ENCODE measurements at places on chromosomes 13 and 19. TPM values are rescaled to one million over a fixed set of nuclear protein-coding genes. Genes with fewer than 3 reads are reported as not detected.

DNA sequence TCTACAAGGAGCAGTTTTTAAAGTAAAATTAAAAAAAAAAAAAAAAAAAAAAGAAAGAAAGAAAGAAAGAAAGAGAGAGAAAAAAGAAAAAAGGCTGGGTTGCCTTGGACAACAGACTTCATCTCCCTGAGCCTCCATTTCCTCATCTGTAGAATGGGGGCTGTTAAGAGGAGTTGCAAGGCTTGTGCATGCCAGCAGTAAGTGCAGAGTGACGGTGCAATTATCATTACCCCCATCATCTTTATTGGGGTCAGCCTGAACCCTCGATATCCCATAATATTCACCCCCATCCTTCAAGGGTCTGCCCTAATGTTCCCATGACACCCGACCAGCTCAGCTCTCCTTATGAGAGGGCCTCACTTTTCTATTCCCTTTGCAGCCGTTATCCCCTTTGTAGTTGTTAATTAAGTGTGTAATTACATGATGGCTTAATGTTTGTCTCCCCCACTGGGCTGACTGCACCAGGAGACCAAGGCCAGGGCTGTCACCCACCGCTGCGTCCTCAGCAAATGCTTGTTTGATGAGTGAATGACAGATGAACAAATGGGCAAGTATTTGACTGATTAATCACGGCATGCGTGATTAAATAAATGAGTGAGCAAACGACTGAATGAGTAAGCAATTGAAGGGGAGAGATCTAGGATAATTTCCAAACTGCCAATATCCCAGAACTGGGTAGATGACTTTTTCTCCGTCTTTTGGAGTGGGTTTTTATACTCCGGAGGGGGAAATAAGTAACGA, 10.1 kb downstream of the FOSB start:
- DNase-seq: peak; percentile 75

GRCh38 chr13:110173247-110173818, 133.6 kb downstream of the COL4A1 start:
- DNase-seq: no peak

The C13orf42 gene
- total RNA-seq: not detected

DNA sequence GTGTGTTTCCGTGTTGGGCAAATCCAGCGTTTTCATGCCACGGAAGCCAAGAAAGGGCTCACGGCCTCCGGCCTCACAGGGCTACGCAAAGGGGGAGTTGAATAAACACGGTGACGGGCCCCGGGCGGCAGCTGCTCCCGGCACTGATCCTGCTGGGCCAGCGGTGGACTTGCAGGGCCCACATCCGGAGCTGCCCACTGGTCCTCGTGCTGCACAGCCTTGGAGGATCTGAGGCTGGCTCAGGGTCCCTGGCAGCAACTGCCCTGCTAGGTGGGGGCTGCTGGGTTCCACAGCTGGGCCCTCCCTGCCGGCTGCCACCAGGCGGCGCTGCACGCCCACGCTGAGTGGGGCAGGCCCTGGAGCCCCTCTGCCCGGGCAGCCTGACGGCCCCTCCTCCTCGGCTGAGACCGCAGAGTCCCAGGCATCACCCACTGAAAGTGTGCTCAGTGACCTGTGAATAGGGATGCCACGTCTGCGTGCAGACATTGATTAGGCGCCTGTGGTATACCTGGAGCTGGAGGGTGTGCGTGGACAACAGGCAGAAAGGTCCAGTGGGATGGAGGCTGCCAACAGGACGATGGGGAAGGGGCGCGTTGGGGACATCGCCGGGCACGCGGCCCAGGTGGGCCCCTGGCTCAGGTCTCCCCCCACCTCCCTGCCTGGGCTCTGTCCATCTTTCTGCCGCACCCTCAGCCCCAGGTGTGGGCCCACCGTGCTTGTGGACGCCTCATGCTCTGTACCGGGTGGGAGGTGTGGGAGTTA, 5.3 kb upstream of the HCN2 start:
- peak; percentile 33 for DNase-seq

- no peak for DNase-seq
Observed at GRCh38 chr19:37975071-37975470, 68.1 kb downstream of the SIPA1L3 start.

DNA sequence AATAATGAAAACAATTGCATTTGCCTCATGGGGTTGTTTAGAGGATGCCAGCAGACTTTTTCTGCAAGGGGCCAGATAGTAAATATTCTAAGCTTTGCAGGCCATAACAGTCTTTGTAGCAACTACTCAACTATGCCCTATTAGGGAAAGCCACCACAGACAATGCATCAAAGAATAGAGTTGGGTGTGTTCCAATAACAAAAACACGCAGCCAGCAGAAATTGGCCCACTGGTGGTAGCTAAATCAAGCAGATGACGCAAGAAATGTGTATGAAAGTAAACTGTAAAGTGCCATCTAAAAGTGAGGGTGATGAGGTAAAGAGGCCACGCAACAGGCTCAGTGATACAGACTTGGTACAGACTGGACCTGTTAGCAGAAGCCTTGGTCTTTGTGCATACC, 75.2 kb upstream of the SIAH3 start:
- DNase-seq: no peak

The TMC4 gene
- not detected for total RNA-seq

- no peak for DNase-seq
Observed at GRCh38 chr13:58587183-58587582, 955.6 kb downstream of the PCDH17 start.

The WBP4 gene
- 15.7 TPM for total RNA-seq

GRCh38 chr19:41616792-41617621, 9.9 kb downstream of the CEACAM4 start:
- peak; percentile 9 for DNase-seq

DNA sequence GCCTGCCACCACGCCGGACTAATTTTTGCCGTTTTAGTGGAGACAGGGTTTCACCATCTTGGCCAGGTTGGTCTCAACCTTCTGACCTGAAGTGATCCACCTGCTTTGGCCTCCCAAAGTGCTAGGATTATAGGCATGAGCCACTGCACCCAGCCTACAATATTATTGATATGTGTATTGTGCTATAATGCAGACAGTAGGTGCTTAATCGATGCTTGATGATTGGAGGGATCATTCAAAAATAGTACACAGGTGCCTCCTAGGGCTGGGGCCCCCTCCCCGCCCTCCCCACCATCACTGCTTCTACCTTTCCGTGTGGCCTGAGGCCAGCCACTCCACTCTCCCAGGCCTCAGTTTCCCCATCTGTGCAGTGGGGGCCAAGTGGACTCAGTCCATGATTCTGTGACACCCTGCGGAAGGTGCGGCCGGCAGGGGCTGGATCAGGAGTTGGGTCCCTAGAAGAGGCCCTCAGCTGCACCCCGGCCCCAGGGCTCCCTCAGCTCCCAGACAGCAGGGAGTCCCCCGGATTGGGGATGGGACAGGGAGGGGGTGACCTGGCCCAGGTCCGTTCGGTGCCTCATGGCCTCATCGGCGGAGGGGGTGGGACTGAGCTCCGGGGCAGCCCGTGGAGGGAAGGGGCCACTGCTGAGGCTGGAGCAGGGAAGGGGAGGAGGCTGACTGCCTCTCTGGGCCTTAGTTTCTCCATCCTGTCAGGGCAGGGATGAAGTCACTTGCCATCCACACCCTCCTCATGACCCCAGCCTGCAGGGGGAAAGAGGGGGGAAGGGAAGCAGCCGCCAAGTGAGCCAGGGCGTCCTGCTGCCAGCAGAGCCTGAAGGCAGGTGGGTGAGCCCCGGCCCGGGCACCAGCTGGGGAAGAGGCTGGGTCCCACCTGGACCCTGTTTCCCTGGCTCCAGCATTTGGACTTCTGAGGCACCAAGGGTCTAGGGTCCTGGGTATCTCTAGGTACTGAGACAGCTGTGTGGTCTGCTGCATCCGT, 1.2 kb downstream of the ADAMTSL5 start:
- no peak for DNase-seq

DNA sequence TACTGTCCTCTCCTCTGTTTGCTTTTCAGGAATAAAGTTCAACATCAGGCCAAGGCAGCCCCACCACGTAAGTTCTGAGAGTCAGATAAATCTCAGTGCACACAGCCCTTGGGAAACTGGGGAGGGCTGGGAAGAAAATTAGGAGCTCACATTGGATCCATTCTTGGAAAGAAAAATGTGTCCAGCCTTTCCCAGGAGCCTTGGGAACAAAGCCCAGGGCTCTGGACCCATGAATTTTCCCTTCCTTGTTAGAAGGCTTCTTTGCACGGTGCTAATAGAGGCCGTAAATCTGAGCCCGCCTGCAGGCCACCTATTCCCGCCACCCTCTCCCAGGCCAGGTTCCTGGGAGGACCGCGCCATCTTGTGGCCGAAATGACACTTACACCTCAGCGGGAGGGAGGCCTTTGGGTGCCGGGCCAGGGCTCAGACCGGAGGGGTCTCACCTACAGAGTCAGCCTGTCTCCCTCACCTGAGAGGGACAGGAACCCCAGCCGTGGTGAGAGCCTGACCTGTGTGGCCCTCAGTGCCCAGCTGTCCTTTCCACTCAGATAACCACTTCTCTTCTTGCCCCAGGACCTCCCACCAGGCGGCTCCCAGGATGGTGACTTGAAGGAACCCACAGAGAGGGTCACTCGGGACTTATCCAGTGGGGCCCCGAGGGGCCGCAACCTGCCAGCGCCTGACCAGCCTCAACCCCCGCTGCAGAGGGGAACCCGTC, 25.1 kb upstream of the KCTD15 start:
- peak; percentile 46 for DNase-seq

- no peak for DNase-seq
Observed at GRCh38 chr19:39780894-39781293, 2.2 kb downstream of the LEUTX start.

- no peak for DNase-seq
Observed at GRCh38 chr13:28316836-28317235, 178.1 kb downstream of the FLT1 start.

The KLK4 gene
- total RNA-seq: not detected

The IQCN gene
- total RNA-seq: 0.05 TPM

The LPAR6 gene
- not detected for total RNA-seq

The IL11 gene
- 0.95 TPM for total RNA-seq

The BEST2 gene
- 0.30 TPM for total RNA-seq

GRCh38 chr19:13813147-13813546, 17.9 kb downstream of the ZSWIM4 start:
- DNase-seq: no peak

GRCh38 chr19:49592486-49593232, 1.7 kb downstream of the PRR12 start:
- DNase-seq: no peak

DNA sequence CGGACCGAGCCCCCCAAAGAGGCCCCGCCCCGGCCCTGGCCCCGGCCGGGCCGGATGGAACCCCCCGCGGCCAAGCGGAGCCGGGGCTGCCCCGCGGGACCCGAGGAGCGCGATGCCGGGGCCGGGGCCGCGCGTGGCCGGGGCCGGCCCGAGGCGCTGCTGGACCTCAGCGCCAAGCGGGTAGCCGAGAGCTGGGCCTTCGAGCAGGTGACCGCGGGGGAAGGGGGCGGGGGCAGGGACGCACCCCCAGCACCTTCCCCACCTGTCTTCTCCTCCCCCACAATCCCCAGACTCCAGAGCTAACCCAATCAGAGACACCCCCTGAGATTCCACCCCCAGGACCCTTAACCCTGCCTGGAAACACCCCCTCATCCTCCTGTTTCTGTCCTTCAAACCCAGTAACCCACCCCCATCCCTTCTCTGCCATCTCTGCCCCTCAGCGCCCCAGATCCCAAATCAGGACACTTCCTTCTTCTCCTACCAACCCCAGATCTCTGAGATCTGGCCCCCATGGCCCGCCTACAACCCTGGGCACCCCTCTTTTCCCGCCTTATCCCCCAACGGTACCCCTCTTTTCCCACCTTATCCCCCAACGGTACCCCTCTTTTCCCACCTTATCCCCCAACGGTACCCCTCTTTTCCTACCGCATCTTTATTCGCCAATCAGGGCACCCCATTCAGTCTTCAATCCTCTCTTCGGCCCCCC, 505 bp downstream of the ZSWIM4 start:
- peak; percentile 49 for DNase-seq

The MUC16 gene
- not detected for total RNA-seq

DNA sequence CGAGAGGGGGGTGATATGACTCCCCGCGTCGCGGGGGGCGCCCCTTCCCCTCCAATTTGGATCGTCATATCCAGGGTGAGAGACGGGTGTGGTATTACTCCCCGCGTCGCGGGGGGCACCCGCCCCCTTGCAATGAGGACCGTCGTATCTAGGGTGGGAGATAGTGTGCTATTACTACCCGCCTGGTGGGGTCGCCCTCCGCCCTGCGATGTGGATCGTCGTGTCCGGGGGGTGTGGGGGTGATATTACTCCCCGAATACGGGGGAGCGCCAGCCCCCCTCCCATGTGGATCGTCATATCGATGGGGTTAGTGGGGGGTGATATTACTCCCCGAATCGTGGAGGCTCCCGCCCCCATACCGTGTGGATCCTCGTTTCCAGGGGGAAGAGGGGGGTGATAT, 29.2 kb upstream of the RGCC start:
- DNase-seq: no peak

DNA sequence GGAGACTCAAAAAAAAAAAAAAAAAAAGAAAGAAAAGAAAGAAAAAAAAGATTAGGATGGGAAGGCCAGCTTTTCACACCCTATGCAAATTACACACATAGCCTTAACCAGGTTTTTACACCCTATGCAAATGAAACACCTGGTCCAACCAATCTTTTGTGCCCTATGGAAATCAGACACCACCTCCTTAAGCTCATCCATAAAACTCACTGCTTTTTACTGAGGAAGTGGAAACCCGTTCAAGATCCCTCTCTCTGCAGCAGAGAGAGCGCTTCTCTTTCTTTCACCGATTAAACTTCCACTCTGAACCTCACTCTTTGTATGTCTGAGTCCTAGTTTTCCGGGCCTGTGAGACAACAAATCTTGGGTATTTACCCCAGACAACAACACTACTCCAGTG, 25.3 kb upstream of the HOMER3 start:
- no peak for DNase-seq

The CACTIN gene
- 13.1 TPM for total RNA-seq

DNA sequence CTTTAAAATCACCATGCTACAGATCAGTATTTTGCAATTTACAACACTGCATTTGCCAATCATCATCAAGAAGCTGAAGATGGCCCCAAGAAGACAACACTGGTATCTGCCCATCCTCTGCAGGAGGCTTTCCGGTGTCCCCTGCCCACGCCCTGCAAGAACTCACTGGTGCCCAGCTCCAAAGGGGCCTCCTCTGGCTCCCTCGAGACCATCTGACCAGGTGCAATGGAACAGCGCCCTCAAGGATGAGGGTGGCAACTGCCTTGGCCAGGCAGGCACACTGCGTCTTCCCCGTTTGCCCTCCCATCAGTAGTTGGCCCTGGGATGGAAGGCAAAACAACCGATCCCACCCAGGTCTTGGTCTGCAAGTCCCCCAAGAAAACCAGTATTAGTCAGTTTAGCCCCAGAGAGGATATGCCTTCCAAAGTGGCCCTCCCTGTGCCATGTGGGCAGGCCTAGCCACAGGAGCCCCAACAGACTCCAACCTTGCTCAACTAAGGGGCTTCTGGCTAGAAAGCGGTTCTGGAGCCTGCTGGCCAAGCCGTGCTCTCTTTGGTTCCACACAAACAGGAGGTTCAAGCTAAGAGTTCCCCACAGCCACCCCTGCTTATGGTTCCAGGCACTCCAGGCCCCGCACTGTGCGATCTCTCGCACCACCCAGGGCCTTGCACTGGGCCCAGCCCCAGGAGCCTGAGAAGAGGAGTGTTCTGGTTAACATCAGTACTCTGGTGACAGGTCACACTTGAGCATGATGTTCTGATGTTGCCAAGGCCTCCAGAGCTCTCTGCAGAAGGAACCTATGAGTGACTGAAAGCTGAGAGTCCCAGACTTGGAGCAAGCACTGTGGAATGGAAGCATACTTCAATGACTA, 4.7 kb downstream of the PCID2 start:
- DNase-seq: no peak

Data from MG63 (cell line).